Stomach (tissue), 19 donors: ENCODE measurements at places on chromosomes 7 and 10.

DNA sequence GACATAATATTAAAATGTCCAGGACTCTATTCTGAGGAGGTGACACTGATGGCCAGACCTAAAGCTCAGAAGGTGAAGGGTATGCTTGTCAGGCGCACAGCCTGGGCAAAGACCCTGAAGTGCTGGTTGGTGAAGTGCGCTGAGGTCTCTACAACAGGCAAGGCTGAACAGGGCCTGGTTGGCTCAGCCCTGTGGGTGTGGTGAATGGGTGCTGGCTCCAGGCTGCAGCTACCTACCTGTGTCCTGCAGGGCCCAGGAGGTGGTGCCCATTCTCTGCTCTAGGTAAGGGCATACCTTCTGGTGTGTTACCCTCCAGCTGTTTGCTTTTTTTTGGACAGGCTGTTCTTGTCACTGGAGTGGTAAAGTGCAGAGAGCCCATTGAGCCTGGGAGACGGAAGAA lies 85.1 kb downstream of the RAMP3 start:
- DNase-seq, result no peak

- DNase-seq, result no peak
These were observed 364.2 kb downstream of the GLRX3 start for GRCh38 chr10:130500261-130501000.

GRCh38 chr7:157357129-157358040 lies 20.6 kb downstream of the DNAJB6 start:
- no peak for DNase-seq

GRCh38 chr10:112827951-112828350 lies 122.1 kb upstream of the TCF7L2 start:
- DNase-seq, result no peak

DNA sequence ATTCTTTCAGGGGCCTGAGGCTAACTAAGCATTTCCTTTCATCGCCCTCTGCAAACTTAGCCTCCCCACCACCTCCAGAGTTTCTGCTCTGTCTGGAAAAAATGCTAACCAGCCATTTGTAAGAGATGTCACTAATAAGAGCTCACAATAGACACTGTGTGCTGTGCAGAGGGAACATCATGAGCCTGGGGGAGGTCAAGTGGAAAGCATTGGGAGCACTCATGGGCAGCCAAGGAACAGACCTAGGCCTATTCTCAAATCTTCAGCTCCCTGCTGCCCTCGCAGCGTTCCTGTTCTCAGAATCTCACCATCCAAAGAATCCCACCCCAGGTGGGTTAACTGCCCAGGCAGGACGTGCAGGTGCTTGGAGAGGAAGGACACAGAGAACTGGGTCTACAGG lies 27.1 kb upstream of the GPAM start:
- no peak for DNase-seq

GRCh38 chr7:32206987-32207386 lies 136.8 kb upstream of the PDE1C start:
- DNase-seq, result peak; percentile 45

GRCh38 chr10:78434886-78435285 lies 401.2 kb downstream of the RPS24 start:
- DNase-seq, result no peak
